ENCODE measurements at places on chromosomes 16 and 17. TPM values are rescaled to one million over a fixed set of nuclear protein-coding genes. Genes with fewer than 3 reads are reported as not detected.

G6PC1 gene
- not detected for total RNA-seq

DNA sequence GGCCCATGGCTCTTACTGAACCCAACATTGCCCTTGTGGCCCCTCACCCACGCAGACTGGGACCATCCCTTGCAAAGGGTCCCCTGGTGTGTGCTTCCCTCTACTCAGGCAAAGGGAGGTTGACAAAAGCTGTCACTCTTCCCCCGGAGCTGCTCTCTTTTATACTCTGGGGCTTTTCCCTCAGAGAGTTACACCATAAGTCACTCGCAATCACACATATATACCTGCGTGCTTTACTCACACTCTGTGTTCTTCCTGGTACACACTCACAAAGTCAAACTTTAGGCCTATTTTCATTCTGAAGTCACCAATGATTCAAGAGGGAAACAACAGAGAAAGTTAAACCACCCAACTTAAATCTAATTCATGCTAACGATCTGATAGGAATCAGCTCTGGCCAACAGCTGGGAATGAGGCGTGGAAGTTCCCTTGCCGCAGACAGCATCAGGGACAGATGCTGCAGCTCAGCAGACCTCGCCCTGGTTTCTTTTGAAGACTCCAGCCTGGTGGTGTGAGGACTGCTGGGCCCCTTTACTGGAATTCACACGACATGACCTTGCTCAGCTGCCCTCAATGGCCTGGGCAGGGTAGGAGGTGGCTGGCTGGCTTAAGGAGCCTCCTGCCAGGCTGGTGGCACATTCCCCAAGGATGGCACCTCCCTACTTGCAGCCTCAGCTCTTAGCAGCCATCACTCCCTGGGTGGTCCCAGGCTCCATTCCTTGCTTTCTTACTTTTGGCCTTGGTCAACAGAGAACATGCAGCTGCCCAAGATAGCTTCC is 27.3 kb downstream of the HIC1 start:
- DNase-seq = peak; percentile 89

DNA sequence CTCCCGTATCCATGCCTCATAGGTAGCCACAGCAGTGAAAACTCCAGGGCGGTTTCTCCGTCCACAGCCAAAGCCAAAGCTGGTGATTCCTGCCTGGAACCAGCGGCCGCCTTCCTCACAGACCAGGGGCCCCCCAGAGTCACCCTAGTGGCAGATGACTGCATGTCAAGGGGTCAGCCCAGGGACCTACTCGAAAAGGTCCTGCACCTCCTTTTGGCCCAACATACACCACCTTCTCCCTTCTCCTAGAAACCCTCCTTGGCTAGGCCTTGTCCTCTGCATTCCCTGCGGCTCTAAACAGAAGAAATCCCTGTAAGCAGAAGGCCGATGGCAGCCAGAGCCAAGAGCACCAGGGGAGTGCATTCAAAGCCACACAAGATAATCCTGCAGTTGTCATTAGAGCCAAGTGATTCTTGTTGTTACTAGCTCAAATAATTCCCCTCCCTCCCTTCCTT is 6.1 kb downstream of the PRSS36 start:
- DNase-seq = no peak

DNA sequence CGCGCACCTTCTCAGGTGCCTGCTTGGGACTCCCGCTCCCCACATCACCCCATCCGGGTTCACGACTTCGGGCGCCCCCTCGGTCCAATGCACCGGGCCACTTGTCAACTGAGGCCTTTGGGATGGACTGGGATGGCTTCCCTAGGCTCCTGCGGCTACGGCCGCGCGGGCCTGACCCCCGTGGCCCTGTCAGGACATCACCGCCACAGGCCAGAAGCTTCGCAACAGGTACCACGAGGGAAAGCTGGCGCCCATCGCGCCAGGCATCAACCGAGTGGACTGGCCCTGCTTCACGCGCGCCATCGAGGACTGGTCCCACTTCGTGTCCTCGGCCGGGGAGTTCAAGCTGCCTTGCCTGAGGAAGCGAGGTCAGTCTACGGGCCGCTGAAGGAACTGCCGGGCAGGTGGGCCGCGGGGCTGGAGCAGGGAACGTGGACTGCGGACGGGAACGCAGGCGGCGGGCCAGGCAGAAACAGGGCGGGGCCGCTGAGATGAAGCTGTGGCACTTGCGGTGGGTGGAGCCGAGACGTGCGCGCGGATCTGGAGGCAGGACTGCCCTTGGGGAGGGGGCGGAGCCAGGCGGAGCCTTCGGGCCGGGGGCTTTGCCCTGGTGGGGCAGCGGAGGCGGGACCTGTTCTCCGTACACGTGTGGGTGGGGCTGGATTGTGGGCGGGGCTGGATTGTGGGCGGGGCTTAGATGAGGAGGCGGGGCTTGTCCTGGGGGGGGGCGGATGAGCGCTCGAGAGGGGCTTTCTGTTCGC is 13.7 kb upstream of the CNGB1 start:
- DNase-seq = peak; percentile 18

DNA sequence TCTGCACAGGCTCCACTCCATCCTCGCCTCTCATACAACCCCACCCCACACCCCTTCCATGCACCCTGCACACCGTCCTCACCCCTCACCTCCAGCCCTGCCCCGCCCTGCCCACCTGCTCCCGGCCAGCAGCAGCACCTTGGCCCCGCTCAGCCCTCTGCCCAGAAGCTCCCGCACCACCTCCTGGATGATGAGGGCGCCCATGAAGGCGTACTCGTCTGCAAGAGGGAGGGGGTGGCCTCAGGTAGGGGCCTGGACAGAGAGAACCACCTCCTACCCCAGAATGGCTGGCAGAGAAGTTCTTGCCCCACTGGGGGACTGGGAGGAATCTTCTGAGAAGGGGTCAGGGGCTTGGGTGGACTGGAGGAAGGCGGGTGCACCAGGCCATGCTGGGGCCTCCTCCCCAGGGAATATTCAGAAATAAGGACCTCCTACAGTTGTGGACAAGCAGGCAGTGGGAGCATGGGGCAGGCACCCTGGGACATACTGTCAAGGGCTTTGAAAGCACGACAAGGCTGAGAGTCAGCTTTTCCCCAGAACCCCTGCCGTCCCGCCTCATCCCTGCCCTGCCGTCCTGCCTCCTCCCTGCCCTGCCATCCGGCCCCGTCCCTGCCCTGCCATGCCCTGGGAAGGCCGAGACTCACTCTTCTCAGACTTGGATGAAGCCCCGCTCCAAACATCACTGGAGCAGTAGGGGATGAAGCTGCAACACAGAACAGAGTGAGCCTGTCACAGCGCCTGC is 3.1 kb downstream of the NOTUM start:
- DNase-seq = no peak

- no peak for DNase-seq
Measured at GRCh38 chr17:41318231-41318630, 2.7 kb upstream of the KRTAP17-1 start.

MYCBPAP gene
- 0.35 TPM for total RNA-seq

WFDC1 gene
- total RNA-seq = 0.43 TPM

SCGB1C2 gene
- total RNA-seq = 1.1 TPM

DNA sequence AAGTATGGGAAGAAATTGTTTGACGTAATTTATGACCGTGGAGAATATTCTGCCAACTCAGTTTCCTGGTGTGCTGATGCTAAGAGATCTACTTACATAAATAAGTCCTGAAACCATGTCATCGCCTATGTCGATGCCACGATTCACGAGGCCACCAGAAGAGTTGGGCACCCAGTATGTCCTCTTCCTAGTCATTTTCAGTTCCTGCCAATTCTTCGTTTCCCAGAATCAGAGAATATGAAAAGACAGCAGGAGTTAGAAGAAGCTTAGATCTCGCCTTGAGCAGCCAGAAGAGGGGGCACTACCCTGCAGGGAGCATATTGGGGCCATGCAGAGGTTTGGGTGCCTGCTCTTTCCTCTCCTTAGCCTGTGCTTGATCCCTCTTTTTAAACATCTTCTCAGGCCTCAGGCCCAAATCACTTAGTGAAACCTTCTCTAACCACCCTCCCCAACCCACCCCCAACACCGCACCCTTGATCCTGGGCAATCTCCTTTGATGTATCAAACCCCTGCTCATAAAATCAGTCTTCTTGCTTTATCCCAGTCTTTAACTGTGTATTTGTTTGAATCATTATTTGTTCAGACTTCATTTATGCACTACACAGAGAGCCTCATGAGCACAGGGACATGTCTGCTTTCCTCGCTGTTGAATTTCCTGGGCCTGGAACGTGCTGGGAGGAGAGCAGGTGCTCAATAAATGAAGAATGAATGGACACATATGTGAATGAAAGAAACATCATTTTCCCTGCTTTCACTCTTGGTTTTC is 12.2 kb upstream of the LONP2 start:
- peak; percentile 10 for DNase-seq

All from myocyte (in vitro differentiated cells).